Activated T-cell treated with anti-CD3 and anti-CD28 coated beads, Interleukin-2, amount 50 U/mL, for 48 hours (primary cell): ENCODE measurements at places on chromosomes 11 and 22.

DNA sequence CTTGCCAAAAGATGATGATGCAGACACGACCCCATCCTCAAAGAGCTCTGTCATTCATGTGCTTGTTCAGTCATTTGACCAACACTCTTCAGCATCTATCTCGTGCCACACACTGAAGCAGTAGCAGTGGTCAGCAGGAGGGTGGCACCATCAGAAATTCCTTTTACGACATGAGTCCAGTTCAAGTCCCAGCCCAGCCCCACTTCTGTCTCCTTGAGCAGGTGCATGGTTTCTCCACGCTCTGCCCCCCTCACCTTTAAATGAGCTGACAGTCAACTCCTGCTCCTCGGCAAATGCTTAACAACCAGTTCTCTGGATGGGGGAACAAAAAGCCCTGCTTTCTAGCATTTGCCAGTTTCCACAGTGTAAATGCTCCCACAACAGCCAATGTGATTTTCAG is 60.9 kb downstream of the SYN3 start:
- no peak for DNase-seq

DNA sequence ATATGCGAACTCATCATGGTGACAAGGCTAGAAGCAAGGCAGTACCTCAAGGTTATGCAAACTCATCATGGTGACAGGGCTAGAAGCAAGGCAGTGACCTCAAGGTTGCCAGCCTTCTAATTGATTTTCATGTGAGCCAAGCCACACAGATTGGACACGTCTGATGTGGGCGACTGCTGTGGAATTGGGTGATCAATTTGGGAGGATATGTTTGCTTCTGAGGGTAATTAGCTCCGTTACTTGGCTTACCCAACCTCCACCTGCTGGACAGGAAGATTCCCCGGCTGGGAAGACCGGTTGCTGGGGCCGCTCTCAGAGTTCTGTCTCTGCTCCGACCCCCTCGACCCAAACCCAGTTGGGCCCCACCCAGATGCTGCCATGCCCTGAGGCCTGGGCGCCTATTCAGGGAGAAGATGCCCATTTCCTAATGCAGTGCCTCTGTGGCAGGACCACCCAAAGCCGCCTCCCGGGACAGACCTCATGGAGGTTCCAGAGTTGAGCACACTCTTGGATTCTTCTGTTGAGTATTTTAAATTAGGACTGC is 69.9 kb upstream of the SHANK2 start:
- no peak for DNase-seq

GRCh38 chr11:6203327-6203726 is 2.0 kb upstream of the C11orf42 start:
- DNase-seq = no peak

DNA sequence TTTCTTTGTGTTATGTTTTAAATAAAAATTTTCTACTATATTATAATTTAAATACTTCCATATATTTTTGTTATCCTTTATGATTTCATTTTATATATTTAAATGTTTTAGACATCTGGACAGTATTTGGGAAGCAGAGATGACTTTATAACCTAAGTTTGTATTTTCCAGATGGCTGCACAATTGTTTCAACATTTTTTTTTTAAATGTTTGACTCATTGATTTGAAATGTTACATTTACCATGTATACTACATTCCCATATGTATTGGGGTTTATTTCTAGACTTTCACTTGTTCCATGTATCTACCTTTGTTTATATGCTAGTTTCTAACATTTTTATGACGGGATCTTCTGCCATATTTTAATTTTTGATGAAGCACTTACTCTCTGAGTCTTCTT is 766.5 kb downstream of the METTL15 start:
- DNase-seq = no peak

GRCh38 chr11:71218789-71219499 is 33.4 kb downstream of the SHANK2 start:
- no peak for DNase-seq

- no peak for DNase-seq
Observed at GRCh38 chr11:36164506-36165250, 124.5 kb downstream of the COMMD9 start.

GRCh38 chr11:109658190-109658589 is 236.2 kb downstream of the C11orf87 start:
- DNase-seq = no peak

DNA sequence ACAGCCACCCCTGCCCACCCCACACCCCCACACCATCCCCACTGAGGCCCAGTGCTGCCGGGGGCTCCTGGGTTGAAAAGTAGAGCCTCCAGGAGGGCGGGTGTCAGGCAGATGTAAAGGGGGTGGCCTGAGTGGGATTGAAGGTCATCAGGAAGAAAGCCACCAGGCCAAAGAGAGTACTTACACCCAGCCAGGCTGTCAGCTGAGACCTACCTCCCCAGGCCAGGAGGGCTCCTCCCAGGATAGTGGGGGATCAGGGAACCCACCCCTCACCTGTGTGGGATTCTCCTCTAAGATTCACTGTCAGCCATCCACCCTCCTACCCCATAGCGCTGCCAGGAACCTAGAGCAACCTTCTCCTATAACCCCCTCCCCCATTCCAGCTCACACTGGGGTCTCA is 17.2 kb upstream of the FCHSD2 start:
- no peak for DNase-seq

DNA sequence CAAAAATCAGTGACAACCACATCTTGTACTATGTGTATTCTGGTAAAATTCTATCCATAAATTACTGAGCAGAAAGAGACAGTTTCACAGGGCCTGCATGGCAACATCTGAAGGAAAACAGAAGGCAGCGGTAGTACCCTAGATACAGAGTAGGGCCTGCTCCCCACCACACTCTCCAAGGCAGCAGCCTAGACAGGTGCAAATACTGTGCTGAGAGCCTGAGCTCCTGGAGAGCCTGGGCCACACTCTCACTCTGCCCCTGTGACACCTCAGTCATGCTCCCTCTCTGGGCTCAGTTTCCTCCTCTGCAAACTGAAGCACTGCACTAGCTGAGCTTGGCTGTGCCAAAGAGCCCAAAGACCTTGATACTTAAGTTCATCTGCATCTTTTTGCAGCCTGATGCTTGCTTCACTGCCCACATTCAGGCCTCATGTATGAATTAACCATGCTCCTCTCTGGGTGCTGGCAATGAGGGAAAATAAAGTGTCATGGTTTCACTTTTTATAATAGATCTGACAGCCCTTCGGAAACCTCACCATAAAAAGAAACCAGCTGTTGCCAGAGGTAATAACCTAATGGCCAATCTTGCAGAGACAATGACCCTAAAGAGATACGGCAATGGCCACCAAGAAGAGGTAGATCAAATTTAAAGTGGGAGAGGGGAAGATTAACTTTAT is 104.7 kb downstream of the PLEKHA7 start:
- DNase-seq = no peak

DNA sequence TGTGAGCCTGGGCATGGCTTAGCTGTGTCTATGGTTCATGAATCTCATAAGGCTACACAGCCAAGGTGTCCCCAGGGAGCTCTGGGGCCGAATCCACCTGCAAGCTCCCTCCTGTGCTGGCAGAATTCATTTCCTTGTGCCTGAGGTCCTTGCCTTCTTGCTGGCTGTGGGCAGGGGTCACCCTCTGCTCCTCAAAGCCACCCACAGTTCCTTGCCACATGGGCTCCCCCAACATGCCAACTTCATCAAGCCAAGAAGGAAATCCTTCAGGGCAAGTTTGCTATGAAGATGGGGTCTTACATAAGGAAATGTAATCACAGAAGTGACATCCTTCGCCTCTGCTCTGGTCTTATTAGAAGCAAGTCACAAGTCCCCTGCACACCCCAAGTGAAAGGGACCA is 24.8 kb downstream of the LARGE1 start:
- no peak for DNase-seq

DNA sequence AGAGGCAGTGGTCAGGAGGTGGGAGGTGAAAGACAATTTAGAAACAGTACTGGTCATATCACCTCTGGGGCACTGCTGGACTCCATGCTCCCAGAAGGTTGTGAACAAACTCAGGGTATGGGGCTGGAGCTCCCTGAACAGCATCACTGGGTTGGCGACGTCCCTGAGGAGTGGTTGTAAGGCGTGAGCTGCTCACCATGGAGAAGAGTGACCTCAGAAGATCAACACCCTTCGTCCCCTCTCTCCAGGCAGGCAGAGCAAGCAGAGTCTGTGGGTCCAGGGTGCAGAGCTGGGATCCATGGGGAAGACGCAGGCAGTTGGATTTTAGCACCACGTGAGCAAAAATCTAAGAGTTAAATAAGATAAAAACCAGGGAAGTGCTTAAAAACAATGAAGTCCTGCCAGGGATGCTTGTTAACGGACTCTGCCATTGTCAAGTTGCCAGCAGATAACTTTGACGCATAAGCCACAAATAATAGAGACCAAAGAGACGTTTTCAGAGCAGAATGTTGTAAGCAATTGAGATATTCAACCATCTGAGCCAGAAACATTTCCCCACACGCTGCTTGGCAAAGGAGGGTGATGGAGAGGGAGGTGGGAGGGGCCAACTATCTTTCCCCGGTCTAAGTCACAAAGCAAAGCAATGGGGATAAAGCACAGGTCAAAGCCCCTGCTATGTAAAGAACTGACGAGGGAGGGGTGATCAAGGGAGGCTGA is 13.6 kb downstream of the PNPLA5 start:
- no peak for DNase-seq

DNA sequence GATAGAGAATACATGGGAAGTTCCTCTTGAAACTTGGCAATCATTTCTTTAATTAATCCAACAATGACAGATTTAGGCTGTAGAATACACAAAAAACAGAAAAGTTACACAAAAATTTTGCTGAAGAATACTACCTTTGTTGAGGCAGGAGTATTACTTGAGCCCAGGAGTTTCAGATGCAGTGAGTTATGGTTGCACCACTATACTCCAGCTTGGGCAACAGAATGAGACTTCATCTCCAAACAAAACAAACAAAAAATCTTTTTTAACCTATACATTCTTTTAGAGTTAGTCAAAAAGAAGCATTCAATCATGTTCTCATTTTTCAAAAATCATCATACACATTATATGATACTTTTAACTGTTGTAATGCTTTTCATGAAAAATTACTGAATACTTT is 22.1 kb downstream of the UEVLD start:
- no peak for DNase-seq

- peak; percentile 86 for DNase-seq
Observed at GRCh38 chr11:67436459-67437081, 912 bp downstream of the PTPRCAP start.

DNA sequence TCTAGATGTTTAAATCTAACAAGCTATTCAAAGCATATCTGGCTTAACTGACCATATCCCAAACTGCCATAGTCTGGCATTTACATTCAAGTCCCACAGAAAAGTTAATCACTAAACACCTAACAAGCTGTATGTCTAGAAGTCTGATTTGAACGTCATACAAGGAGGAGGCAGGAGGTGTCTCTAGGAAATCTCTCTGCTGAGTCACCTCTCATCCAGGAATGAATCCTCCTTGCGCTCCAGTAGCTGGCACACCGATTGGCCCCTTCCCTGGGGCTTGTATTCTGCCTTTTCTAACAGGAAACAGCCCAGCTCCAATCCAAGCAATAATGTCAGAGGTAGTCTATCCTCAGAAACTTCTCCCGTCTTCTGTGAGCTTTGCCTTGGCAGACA is 31.8 kb downstream of the FEZ1 start:
- DNase-seq = no peak

DNA sequence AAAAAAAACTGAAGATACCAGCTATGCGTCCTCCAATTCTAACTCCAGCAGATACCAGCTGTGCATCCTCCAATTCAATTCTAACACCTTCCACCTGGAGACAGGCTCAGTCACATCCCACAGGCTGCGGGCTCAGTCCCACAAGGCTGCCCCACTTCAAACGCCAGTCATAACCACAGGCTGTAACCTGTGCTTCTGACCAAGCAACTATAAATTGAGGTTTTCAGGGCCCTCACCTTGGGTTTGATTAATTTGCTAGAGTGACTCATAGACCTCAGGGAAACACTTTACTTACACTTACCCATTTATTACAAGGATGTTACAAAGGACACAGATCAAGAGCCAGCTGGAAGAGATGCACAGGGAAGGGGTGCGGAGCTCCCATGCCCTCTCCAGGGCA is 32.4 kb upstream of the MSANTD2 start:
- no peak for DNase-seq

DNA sequence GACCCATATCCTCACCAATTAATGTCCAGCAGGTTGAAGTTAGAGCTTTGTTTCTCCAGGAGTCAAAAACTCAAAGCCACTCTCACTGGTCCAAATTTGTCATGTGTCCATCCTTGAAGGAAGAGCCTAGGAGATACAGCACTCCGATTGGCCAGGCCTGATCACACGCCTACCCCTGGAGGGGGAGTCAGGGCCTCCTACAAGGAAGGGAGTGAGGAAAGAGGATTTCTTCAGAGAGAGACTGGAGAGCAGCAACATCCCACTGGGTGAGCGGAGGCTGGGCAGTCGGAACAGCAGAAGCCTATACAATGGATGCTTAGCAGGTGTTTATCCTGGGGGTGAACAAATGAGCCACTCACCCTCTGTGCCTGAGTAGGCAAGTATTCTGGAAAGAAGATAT is 113.9 kb downstream of the TRIM29 start:
- no peak for DNase-seq

DNA sequence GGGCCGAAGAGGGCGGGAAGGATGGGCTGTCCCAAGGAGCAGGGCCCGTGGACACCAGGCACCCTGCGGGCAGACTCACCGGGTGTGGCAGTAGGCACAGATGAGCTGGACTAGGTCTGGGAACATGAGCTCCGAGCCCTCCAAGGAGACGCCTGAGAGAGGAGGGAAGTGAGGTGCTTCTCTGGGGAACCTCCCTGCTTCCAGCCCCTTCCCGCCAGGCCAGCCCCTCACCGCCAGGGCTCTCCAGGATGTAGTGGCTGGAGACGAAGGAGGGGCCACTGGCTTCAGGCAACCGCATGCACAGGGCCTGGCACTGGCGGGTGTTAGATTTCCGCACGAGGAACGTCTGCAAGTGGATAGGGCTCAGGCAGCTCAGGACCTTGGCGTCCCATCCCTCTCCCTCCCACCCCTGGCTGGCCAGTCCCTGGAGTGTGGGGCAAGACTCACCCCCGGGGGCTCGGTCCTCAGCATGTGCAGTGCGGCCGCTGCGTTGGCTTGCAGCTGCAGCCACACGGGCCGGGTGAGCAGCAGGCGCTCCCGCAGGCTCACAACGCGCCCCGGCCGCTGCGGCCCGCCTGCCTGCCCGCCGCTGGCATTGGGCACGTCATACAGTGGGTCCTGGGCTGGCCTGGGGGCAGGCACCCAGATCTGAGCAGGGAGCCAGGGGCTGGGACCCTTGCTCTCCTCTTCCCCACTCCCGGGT is 552 bp downstream of the RIN1 start:
- no peak for DNase-seq

GRCh38 chr22:30296833-30297232 is 7.5 kb upstream of the CASTOR1 start:
- no peak for DNase-seq

GRCh38 chr11:109432105-109432504 is 10.1 kb downstream of the C11orf87 start:
- DNase-seq = no peak

- DNase-seq = no peak
Observed at GRCh38 chr22:45584621-45585436, 82.1 kb downstream of the FBLN1 start.

DNA sequence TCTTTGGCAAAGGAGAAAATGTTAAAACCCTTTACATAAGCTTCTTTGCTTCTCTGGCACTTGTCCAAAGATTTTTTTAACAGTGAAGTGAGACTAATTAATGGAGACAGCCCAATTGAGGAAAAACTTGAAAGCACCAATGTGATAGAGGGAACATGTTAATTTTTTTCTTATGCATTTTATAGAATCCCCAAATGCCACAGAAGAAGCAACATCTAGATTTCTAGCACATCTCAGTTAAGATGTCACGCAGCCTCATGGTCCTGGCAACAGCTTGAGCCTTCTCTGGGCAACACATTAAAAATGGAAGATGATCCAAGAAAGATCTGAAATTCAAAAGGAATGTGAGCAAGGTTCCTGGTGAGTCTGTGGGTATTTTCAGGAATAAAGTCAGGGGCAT is 48.5 kb downstream of the PACSIN2 start:
- no peak for DNase-seq
